ENCODE measurements at places on chromosomes 5 and 9.

GRCh38 chr5:82728926-82729702 lies 348.1 kb downstream of the TMEM167A start:
- DNase-seq = no peak

DNA sequence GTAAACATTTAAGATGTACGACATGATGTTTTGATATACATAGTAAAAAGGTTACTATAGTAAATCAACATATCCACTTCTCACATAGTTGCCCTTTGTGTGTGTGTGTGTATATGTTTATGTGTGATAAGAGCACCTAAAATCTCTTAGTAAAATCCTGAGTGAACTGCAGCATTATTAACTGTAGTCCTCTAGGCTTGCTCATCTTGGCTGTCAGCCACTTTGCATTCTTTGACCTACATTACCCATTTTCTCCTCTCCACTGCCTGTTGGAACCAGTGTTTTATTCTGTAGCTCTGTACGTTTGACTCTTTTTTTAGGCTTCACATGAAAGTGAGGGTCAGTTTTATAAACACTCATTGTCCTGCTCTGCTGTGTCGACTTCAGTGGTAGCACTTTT lies 24.4 kb downstream of the C5orf22 start:
- no peak for DNase-seq

- no peak for DNase-seq
Observed at GRCh38 chr5:1229822-1230221, 4.6 kb downstream of the SLC6A18 start.

GRCh38 chr5:132756542-132756941 lies 9.3 kb downstream of the CCNI2 start:
- DNase-seq = no peak

GRCh38 chr5:174295702-174296436 lies 250.4 kb downstream of the NSG2 start:
- no peak for DNase-seq

DNA sequence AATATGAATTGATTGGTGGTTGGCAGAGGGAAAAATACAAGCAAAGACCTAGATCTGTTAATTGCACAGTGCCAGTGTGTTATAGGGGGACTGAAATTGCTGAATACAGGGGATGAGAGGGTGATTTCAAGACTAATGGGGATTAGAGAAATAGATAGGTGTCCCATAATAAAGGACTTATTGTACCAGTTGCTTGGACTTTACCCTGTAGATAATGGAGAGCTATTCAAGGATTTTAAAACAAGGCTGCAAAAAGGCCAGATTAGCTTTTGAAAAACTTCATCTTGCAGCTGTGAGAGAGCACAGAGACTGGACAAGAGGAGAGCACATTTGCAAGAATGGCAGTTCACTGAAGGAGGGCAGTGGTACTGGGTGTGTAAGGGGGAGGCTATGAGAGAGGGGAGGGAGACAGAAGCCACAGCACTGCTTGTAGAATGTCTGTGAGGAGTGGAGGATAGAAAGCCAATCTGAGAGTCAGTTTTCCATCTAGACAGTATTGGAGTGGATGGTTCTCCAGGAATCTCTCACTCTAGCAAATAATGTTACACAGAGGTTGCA lies 28.8 kb upstream of the SCAMP1 start:
- DNase-seq = no peak

- no peak for DNase-seq
Observed at GRCh38 chr5:128403333-128403732, 134.7 kb downstream of the FBN2 start.

DNA sequence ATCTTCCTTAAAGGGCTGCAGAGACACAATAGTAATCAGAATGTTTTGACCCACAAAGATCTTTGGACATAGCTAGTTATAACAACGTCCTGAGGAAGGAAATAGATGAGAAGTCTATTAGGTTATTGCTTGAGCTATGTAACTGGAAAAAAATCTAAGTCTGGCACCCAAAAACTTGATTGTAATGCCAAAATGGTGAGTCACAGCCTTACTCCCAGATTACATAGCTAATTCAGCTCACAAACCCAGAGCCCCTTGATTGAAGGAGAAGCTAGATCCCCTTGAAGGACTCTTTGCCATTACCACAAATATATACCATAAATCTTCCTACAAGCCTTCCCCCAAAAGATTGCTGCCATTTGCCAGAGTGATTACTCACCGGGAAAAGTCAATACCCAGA lies 341.8 kb upstream of the KIF2A start:
- no peak for DNase-seq

GRCh38 chr9:112887381-112887780 lies 3.3 kb downstream of the SLC46A2 start:
- no peak for DNase-seq

DNA sequence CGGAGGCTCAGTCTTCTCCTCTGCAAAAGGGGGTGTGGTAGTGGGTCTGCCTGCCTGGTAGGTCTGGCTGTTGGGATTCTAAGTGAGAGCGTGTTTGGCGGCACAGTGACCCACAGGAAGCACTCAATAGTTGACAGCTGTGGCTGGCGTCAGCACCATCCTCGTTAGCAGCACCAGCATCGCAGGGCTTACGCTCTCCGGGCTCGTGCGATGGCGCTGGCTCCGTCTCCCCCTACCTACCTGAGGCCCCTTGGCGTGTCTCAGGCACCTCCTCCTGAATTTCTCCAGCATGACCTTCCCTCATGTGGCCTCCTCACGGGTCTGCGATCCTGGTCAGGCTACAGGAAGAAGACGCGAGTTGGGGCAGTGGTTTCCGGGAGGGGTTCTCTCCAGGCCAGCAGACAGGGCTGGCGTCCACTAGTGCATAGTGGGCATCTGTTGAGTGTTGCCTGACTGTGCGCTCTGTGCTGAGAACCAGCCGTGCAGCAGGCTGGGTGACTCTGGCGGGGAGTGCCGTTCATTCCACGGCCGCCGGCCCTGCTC lies 66.9 kb downstream of the HMCN2 start:
- DNase-seq = no peak

- no peak for DNase-seq
Observed at GRCh38 chr9:75299324-75299723, 211.0 kb downstream of the OSTF1 start.

GRCh38 chr5:104299998-104300706 lies 737.6 kb upstream of the NUDT12 start:
- no peak for DNase-seq

DNA sequence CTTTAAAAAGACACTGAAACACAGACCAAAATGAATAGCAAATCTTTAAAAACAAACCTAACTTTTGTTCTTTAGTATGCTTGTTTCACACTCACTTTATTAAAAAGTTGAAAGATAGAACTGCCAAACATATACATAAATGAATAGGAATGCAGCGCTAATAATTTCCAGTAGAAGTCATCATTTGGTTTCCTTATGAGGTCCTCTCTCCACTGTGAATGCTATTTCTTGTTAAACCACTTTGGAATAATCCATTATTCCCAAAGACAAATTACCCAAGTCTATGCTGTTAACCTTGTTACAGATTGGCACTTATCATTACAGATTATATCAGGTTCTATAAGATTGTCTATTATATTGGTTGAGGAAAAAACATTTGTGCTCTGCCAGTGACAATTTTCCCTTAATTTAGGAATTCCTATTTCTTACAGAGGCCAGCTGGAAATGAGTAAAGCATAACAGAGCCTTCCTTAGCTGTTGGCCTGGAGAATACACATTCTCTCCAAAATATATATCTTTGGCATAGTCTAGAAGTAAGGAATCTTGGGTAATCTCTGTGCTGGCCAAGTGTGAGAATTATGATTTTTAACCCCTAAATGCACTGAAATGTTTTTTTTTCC lies 29.3 kb upstream of the MINAR2 start:
- no peak for DNase-seq

DNA sequence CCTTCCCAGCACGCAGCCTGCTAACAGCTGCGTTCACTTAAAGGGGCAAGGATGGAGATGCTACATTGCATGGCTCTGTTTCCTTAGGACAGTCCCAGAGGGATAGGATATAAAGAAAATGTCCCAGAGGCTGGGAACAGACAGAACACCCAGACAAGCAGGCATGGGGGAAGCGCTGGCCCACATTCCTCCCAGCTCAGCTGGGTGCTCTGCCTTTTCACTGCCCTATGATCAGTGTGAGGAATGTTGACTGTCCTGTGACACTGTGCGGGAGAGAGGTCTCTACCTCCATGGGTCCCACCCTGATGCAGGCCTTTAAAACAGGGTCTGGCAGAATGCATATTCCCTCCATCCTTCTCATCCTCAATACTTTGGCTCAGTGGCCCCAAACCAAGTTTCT lies 459.4 kb upstream of the DMAC1 start:
- DNase-seq = no peak

DNA sequence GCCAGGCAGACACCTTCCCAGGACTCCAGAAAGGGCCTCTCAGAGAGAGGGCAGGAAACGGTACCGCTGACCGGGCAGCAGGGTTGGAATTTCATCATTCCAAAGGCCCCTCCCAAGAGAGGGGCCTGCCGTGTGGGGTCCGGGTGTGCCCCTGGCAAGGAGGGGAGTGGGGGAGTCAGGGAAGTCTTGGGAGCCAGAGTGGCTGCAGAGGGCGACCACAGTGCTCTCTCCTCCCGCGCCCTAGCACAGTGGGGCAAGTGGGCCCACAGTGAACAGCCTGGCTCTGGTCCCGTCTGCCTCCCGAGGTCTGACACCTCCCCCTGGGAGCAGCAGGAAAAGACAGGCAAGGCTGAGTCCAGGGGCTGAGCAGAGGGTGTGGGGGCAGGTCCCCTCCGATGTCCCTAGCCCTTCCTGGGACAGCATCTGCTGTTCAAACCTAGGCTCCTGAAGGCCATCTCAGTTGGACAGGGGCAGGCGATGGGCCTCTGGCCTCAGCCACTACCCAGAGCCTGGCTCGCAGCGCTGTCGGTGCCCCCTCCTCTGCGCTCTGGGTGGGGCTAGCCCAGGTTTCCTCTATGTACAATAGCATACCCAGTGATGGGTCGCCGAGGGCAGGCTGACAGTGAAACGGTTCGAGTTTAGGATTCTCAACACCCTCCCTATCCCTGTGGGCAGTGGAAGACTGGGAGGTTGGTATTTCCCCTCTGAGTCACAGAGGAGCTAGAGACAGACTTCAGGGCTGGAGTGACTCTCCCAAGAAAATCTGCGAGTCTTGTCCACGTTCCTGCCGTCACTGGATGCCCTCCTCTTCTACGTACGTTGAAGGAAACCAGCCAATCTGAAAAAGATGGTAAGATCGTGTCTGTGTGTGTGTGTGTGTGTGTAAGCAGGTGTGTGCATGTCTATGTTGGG lies 25.4 kb upstream of the SARDH start:
- DNase-seq = no peak

GRCh38 chr9:128910906-128911305 lies 9.9 kb upstream of the PHYHD1 start:
- DNase-seq = no peak

GRCh38 chr9:78062710-78063109 lies 31.1 kb upstream of the GNAQ start:
- DNase-seq = no peak
